ENCODE measurements at places on chromosomes 4 and X. TPM values are rescaled to one million over a fixed set of nuclear protein-coding genes. Genes with fewer than 3 reads are reported as not detected.

The NXF2 gene
- 0.32 TPM for polyA plus RNA-seq

The STEEP1 gene
- 32.9 TPM for polyA plus RNA-seq

The NEUROG2 gene
- polyA plus RNA-seq, result 1.3 TPM

The ZGRF1 gene
- 10.8 TPM for polyA plus RNA-seq

The IGFBP7 gene
- 123 TPM for polyA plus RNA-seq

The MAGEA10 gene
- 0.06 TPM for polyA plus RNA-seq

The NAP1L3 gene
- polyA plus RNA-seq, result 187 TPM

The HSFX4 gene
- polyA plus RNA-seq, result not detected

The PRKX gene
- polyA plus RNA-seq, result 10.7 TPM

The REELD1 gene
- 0.16 TPM for polyA plus RNA-seq

The DIAPH2 gene
- polyA plus RNA-seq, result 4.7 TPM

The UPF3B gene
- 25.3 TPM for polyA plus RNA-seq
